Stimulated activated CD8-positive, alpha-beta memory T cell treated with anti-CD3 and anti-CD28 coated beads, Interleukin-7, amount 100 ng/mL, for 1 hour (primary cell): ENCODE measurements at places on chromosomes 16 and 17.

DNA sequence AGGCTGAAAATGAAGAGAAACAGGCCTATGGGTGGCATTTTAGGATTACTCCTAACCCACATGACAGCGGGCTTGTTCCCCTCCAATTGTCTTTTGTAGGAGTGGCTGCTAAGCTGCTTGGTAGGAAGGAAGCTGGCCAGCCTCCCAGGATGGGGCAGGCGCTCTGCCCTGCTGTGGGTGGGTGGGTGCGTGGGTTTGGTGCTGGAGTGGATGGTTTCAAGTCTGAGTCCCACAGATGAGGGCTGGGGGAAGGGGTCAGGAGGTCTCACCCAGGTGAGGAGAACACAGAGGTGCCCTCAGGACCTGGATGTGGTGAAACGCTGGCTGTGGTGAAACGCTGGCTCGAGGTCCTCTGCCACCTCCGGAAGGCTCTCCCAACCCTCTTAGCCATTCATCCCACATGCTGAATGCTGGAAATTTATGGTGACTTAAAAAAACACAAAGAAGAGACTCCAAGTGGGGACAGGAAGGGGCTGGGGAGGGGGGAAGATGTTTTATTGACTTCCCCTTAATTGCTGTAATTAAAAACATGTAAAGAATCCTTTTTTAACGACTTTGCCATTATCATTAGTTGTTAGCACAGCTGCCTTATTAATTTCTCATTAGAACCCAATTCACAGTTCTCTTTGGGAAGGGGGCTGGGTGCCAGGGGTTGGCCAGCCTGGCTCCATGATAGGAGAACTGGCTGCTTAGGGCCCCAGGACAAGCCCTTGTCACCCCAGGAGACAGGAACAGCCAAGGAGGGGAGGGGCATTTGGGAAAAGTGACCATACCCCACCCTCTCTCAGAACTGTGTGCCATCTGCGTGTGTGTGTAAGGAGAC, 153.5 kb upstream of the CDC42EP4 start:
- no peak for DNase-seq

DNA sequence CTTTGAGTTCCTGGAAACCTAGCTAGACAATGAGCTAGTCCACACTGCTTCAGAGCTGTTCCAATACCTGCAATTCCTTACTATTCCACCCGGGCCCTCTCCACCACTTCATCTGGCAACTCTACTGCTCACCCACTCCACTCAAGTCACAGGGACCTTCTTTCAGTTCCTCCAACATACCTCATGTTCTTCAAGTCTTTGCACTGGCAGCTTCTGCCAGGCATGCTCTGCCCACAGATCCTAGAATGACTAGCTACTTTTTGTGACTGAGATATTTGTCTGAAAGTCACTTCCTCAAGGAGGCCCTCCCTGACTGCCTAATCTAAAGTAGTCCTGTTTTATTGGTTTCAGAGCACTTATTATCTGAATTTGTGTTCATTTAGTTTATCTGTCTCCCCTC, 86.4 kb downstream of the TEX14 start:
- DNase-seq, result no peak

DNA sequence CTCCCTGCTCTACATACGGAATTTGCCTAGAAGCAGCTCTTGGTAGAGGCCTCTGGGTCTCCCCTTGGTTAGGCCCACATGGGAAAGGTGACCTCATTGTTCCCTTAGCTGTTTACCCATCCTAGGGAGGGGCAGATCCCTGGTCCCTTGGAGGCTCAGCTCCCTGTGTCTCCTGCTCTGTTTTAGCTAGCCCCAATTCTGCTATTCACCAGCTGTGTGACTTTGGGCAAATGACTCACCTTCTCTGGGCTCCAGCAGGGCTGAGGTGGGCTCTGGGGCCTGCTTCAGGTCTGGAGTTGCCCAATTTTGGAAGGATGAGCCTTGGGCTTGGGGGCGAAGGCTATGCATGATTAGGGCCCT, 3.9 kb downstream of the ABCC3 start:
- DNase-seq, result no peak

DNA sequence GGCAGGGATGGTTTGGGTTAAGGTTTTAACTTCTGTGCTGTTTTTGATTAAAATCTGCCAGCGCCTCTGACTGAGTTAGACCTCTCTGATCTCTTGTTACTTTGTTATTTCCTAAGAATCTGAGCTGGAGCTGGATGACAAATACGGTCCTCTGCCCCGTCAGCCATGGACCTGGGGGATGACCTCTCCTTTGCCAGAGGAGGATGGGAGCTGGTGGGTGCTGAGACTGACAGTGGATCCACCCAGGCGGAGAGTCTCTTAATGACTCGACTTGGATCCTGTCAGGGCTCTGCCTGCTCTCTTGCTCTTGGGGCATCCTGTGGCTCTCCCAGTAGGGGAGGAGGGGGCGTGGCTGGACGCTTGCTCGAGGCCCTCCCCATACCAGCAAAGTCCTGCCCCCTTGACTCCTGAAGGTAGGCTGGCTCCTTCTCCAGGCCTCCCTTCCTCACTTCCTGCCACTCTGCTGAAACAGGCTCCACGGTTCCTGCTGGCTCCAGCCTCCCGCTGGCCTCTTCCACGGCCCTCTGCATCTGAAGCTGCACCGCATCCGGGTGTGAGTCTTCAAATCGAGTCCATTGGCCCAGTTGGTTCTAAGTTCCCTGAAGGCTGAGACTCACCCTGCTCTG, 24.8 kb upstream of the MAP3K14 start:
- no peak for DNase-seq

DNA sequence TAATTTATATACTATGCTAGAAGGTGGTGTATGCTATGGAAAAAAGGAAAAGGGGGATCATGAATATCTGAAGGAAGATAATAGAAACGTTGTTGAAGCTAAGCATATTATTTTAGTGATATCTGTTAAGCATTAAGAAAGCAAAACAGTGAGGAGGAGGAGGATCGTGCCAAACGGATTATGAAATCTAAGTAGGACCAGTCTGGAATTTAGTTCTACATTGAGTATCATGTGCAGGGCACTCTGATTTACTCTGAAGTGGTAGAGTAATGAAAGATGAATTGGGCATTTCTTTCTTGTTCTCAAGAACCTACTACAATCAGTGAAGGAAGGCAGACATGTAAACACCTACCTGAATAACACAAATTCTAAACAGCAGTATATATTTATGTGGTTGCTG, 195.3 kb downstream of the CYB561 start:
- no peak for DNase-seq

DNA sequence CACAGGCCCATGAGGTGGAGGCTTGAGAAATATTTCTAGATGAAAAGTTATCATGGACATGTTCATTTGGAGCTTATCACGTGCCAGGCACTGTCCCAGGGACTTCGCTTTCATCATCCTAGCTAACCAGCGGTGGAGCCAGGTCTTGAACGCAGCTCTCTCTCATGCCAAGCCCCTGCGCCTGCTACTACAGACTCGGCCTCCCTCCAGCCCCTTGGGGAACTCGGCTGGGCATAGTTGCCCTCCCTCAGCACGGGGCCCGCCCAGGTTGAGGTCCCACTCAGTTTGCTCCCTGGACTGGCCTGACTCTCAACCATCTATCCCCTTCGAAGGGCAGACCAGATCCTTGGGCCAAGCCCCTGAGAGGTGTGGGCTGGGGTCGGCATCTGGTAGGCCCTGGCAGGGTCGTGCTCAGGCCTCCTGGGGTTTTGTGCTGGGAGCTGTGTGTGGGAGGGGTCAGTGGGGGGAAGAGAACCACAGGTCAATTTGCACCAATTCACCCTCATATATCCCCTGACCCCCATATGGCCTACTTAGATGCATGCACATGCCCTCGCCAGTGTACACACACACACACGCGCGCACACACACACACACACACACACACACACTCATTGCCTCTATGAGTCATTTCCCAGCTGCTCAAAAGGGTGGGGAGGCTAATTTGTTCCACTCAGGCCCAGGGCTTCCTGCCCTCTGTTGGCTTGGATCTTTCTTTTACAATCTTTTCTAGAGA, 12.1 kb upstream of the SCN4A start:
- DNase-seq, result no peak

GRCh38 chr16:1154887-1155331, 2.0 kb downstream of the CACNA1H start:
- DNase-seq, result no peak

GRCh38 chr17:61597607-61598006, 6.6 kb upstream of the NACA2 start:
- DNase-seq, result no peak

- DNase-seq, result no peak
These were observed 12.8 kb upstream of the KCNJ18 start for GRCh38 chr17:21679256-21680146.

DNA sequence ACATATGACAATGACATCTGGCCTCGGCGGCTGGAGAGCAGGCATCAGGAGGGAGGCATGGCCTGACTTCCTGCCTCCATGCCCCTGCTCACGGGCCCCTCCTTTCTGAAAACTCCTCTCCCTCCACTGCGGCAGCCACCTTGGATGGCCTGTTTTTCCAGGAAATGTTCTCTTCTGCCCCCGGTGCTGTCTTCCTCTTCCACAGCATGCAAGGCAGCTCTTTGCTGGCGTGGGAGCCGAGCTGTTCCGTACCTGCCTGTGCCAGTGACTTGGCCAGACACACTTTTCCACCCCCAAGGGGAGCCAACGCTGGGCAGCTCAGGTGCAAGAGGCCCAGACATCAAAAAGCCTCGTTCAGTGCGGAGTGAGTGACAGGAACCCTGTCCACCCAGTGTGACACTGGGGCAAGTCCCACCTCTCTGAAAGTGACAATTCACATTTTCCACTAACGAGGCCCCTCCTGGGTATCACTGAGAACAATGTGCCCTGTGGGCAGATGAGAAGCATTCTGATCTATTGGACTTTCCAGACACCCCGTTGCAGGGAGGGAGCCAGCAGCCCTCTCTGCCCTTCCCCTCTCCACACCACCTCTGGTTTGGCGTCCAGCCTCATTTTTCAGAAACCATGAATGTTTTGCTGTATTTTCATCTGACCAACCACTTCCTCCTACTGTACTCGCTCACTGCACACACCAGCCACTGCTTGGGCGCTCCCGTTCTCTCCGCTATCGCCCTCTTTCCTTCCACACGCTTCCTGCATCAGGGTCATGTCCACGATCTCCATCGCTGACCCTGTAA, 31.2 kb downstream of the NSMCE1 start:
- peak; percentile 45 for DNase-seq

DNA sequence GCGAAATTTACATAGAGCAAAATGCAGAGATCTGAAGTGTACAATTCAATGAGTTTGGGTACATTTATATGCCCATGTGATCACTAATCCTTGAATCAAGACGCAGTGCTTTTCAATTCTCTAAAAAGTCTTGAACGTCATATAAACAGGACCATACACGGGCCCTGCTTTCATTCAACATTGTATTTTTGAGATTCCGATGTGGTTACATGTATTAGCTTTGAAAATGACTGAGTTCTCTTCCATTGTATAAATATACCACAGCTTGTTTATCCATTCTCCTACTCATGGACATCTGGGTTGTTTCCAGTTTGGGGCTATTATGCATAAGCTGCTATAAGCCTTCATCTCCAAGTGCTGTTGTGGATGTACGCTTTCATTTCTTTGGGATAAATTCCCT, 45.5 kb downstream of the ZCCHC14 start:
- DNase-seq, result no peak

GRCh38 chr17:77182205-77183172, 41.7 kb downstream of the SEC14L1 start:
- no peak for DNase-seq

GRCh38 chr16:13414154-13414553, 505.8 kb upstream of the ERCC4 start:
- no peak for DNase-seq

GRCh38 chr16:52547834-52548215, 882 bp upstream of the TOX3 start:
- DNase-seq, result no peak

GRCh38 chr16:74568961-74569631, 37.8 kb downstream of the GLG1 start:
- DNase-seq, result no peak

DNA sequence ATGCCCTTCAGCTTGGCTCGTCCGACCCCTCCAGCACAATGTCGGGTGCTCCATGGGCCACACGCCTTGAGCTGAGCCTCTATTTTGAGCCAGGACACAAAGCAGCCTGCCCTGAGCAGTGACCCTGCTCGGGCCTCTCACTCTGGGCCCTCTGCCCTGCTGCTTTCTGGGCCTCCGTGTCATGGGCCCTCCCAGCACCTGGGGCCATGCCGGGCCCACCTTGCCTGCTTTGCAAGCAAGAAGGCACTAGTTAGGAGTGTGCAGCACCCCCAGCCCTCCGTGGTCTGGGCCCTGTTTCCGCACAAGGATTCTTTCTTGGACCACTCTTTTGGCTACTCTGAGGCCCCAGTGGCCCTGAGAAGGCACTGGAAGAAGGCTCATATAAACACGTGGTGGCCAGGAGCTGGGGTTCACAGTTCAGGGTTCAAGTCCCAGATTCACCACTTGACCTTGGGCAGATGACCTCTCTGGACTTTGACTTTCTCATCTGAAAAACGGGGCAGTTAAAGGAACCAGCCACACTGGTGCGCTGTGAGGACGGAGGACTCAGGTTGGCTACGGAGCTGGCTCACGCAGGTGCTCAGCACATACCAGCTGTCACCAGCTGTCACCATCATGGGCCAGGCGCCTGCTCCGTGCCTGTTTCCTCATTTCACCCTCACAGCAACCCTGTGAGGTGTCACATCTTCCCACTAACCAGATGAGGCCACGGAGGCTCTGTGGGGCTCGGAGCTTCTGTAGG, 166.0 kb upstream of the GSE1 start:
- no peak for DNase-seq

DNA sequence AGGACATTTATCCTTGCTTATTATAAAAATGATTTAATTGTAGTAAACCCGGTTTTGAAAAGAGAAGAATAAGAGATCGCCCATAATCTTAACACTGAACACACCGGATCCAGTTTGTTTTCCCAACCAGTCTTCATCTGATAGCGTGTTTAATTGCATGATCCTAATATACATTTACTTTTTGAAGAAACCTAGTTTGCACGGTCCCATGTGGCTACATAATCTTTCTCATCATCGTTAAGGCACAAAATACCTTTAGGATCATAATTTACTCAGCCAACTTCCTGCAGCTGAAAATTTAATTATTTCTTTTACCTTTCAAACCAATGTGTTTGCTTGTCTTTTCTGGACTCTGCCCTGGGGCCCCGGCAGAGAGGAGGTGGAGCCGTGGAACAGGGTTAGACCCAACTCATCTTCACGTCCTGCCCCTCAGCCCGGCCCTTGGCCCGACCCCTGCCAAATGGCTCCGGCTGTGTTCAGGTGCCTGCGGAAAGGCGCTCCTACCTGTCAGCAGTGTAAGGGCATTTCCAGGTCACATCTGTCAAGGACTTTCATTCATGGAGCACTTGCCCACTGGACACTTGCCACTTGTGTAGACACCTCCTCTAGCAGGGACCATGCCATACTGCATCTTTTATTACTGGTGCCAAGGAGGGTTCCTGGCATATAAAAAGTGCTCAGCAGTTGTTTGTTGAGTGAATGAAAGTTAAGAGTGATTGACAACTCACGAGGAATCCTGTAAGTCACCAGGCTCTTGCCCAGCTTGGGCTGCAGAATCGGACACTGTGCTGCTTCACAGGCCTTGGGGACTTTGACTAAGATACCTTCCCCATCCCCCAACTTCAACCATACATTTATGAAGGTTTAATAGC, 28.6 kb downstream of the SMARCE1 start:
- no peak for DNase-seq

GRCh38 chr17:55742272-55743102, 8.4 kb upstream of the PCTP start:
- DNase-seq, result no peak
